ENCODE measurements at places on chromosomes 5 and 9. TPM values are rescaled to one million over a fixed set of nuclear protein-coding genes. Genes with fewer than 3 reads are reported as not detected.

- H3K27ac ChIP-seq, result no peak overlapping the region
- H3K36me3 ChIP-seq, result no peaks in the 10 kb centered on the region
- no peaks in the 10 kb centered on the region for H3K27me3 ChIP-seq
- no peak for DNase-seq
- no peaks in the 10 kb centered on the region for H3K4me1 ChIP-seq
Measured at GRCh38 chr5:57420801-57421200, 61.8 kb downstream of the ACTBL2 start.

DNA sequence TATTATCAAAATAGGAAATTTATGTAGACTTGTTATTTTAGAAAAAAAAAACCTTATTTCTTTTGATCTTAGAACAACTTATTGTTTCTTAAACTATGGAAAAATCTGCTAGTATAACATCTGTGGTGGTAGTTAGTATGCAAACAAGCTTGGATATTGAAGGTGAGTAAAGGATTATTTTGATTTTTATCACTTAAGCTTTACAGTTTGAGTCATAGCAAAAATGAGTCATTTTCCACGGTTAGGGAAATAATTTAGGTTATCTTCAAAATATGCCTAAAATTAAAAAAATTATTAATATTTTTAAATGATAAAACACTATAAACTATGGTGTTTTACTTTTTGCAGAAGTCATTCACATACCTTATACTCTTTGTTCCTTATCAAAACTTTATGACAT lies 107.2 kb upstream of the DHFR start:
- H3K36me3 ChIP-seq, result no peaks in the 10 kb centered on the region
- no peaks in the 10 kb centered on the region for H3K27me3 ChIP-seq
- no peak overlapping the region for H3K27ac ChIP-seq
- no peak overlapping the region for H3K4me3 ChIP-seq

DNA sequence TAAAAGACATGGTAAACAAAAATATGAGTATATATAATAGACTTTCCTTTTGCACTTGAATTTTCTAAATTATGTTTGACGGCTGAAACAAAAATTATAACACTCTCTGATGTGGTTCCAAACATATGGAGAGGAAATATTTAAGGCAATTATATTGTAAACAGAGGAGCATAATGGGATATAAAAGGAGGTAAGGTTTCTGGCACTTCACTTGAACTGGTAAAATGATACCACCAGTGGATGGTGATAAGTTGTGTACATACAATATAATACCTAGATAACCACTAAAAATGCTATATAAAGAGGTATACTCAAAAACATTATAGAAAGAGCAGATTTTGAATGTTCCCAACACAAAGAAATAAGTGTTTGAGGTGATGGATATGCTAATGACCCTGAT lies 192.9 kb upstream of the RAD23B start:
- H3K27me3 ChIP-seq, result no peaks in the 10 kb centered on the region
- no peaks in the 10 kb centered on the region for H3K36me3 ChIP-seq
- no peak for DNase-seq

The TMC1 gene
- not detected for total RNA-seq

GRCh38 chr5:126031989-126032716 lies 391.1 kb upstream of the GRAMD2B start:
- H3K4me1 ChIP-seq, result no peaks in the 10 kb centered on the region
- H3K27me3 ChIP-seq, result no peaks in the 10 kb centered on the region
- H3K27ac ChIP-seq, result no peak overlapping the region

DNA sequence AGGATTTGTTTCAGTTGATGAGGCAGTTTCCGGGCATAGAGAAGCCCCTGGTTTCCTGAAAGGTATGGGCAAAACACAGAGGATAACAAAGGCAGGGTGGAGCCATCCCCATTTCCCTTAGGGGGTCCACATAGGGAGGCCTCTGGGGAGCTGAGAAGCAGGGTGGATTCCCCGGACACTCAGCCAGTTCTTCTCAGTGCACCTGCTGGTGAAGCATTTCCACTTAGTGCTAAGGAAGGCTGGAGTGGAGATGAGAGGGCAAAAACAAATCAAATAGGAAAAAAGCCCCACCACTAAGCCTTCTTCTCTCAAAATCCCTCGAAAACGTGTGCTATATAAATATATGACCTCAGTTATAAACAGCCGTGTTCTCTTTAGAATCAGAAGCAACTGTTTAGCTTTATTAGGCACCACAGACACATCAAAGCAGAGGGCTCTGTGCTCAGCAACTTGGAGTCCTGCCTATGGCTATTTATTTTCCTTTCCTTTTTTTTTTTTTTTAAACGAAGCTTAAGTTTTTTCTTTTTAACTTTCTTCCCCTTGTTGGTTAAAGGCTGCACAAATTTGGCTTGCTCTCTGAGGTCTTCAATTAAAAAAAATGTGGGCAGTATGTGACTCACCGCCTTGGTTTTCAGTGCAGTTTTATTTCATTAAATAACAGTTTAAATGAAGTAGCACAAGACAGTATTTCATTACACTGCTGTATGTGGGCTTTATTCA lies 67.7 kb downstream of the PRDM6 start:
- peaks cover 12% of the 10 kb centered on the region for H3K4me1 ChIP-seq
- DNase-seq, result no peak
- H3K4me3 ChIP-seq, result no peak overlapping the region
- H3K27me3 ChIP-seq, result no peaks in the 10 kb centered on the region
- peak overlapping the region; percentile 17 for H3K27ac ChIP-seq

DNA sequence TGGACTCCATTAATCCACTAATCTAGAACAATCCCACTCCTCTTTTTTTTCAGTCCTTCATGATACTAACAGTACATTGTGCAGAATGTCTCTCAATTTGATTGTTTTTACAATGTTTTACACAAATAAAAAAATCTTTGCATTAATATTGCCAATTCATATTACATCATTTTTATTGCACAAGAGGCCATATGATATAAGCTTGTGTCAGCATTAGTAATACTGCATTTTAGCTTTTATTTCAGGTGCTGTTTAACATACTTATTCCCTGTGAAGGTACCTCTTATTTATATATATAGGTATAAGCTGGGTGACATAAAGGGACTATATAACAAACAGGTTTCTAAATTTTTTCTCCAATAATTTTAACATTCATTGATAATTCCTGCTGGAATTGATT lies 737.4 kb downstream of the DNAH5 start:
- no peak overlapping the region for H3K27ac ChIP-seq
- H3K27me3 ChIP-seq, result no peaks in the 10 kb centered on the region
- no peak overlapping the region for H3K4me3 ChIP-seq
- no peaks in the 10 kb centered on the region for H3K4me1 ChIP-seq
- H3K36me3 ChIP-seq, result no peaks in the 10 kb centered on the region
- DNase-seq, result no peak

DNA sequence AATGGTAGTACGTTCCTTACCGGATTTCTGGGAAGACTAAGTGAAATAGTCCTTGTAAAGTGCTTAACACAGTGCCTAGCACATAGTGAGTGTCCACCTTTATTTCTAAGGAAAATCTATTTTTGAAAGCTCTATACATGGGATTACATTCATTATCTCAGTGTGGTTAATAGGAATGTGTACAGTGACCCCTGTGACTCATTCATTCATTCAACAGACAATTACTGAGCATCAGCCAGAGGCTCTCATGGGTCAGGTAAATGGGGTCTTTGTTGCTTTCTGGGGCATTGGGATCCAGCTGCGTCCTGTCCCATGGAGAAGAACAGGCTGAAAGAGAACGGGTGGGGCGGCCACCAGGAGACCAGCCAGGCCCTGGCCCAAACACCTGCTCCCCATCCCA lies 226.2 kb upstream of the TBC1D2 start:
- no peaks in the 10 kb centered on the region for H3K27me3 ChIP-seq
- H3K4me1 ChIP-seq, result no peaks in the 10 kb centered on the region
- DNase-seq, result no peak
- no peak overlapping the region for H3K27ac ChIP-seq

DNA sequence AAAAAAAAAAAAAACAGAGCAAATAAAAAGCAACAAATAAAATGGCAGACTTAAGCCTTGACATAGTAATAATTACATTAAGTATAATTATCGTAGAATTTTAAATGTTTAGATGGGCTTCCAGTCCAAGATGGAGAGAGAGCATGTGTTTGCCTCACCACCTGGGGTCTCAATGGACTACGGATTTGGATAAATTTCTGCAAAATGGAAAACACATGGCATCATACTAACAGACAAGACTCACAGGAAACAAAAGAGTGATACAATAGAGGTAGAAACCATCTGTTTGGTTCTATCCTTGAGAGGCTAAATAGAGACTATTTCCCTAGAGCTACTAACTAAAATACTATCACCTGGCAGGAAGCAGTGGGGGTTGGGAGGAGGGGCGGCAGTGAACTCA lies 144.3 kb downstream of the MUSK start:
- no peak for DNase-seq
- no peak overlapping the region for H3K27ac ChIP-seq
- H3K36me3 ChIP-seq, result no peaks in the 10 kb centered on the region
- no peaks in the 10 kb centered on the region for H3K4me1 ChIP-seq
- no peak overlapping the region for H3K4me3 ChIP-seq

DNA sequence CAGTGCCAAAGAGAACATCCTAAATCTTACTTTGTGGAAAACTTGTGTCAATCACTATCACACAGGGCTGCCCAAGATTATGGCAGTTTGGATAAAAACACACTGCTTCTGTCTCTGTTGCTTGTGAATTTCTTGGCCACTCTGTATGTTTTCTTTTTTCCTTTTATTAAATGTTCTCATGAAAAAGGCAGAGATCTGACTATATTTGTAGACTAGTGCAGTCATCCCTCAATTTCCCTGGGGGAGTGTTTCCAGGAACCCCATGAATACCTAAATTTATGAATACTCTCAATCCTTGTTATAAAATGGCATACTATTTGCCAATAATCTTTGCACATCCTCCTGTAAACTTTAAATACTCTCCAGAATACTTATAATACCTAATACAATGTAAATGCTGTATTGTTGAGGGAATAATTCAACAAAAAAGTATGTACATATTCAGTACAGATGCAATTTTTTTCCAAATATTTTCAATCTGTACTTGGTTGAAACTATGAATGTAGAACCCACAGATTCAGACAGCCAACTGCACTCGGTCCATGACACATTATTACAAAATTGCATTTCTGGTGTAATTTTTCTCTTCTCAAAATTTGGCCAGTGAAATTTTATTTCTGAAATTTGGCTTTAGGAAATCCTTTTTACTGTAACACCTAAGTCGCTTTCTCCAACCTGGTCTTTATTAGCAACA lies 391.9 kb upstream of the PRR16 start:
- H3K4me3 ChIP-seq, result no peak overlapping the region
- H3K27me3 ChIP-seq, result no peaks in the 10 kb centered on the region
- H3K27ac ChIP-seq, result no peak overlapping the region
- H3K4me1 ChIP-seq, result no peaks in the 10 kb centered on the region
- no peaks in the 10 kb centered on the region for H3K36me3 ChIP-seq

DNA sequence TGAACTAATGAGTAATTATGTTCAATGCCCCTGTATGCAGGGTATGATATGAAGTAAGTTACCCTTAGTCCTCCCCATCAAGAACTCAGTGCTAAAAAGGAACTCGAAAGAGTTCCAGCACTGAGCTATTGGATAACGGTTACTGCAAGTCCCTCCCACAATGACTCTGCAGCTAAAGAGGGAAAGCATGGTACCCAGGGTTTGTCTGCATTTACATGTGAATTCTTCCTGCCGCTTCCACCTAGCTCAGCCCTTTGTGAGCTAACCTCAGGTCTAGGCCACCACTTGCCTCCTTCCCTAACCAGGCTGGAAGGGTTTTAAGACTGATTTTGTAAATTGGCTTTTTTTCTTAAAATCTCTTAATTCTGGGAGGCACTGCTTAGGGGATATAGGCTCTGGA lies 376.8 kb downstream of the EBF1 start:
- H3K4me3 ChIP-seq, result no peak overlapping the region
- no peak overlapping the region for H3K27ac ChIP-seq
- DNase-seq, result no peak
- peaks cover 5% of the 10 kb centered on the region for H3K4me1 ChIP-seq
- H3K36me3 ChIP-seq, result no peaks in the 10 kb centered on the region
- H3K27me3 ChIP-seq, result no peaks in the 10 kb centered on the region

The RETREG1 gene
- 22.8 TPM for total RNA-seq

DNA sequence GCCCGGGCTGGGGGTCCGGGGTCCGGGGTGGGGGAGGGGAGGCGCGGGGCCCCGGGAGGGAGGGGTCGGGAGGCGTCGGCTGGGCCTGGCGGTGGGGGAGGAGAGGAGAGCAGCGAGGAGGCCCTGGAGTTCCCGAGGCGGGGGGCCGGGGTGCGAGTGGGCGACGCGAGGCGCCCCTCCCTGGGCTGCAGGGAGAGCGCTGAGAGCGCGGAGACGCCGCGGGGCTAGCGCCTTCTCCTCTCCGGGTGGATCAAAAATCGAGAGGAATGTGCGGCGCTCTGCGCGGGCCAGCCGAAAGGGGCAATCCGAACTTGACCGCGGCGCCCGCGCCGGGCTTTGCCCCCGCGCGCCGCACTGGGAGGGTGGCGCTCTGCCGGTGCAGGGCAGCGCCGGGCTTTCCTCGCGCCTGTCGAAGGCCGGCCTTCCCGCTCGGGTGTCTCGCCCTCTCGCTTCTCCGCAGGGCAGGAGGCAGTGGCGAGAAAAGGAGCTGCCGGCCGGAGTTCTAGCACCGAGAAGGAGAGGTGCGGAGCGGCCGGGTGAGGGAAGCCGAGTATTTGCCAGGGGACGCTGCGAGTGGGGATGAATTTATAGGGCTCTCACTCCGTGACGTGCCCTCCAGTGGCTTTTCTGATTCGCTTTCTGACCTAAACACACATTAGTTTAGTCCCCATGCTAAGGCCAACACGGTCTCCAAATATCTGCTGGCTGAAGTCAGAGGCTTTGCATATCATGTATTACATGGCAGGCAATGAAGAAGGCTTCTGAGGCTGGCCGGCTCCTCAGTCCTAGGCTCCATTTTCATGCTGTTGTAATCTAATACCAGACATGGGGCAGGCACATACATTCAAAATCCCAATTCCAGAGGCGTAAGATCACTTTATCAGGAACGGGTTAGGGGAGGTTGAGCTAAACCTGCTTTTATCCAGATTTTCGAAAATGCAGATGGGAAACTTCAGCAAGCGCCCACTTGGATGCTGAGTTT lies 503 bp upstream of the GDNF start:
- peak overlapping the region; percentile 32 for H3K4me3 ChIP-seq
- no peak overlapping the region for H3K27ac ChIP-seq
- peak; percentile 61 for DNase-seq
- peaks cover 35% of the 10 kb centered on the region for H3K4me1 ChIP-seq

The IL9 gene
- total RNA-seq, result not detected

DNA sequence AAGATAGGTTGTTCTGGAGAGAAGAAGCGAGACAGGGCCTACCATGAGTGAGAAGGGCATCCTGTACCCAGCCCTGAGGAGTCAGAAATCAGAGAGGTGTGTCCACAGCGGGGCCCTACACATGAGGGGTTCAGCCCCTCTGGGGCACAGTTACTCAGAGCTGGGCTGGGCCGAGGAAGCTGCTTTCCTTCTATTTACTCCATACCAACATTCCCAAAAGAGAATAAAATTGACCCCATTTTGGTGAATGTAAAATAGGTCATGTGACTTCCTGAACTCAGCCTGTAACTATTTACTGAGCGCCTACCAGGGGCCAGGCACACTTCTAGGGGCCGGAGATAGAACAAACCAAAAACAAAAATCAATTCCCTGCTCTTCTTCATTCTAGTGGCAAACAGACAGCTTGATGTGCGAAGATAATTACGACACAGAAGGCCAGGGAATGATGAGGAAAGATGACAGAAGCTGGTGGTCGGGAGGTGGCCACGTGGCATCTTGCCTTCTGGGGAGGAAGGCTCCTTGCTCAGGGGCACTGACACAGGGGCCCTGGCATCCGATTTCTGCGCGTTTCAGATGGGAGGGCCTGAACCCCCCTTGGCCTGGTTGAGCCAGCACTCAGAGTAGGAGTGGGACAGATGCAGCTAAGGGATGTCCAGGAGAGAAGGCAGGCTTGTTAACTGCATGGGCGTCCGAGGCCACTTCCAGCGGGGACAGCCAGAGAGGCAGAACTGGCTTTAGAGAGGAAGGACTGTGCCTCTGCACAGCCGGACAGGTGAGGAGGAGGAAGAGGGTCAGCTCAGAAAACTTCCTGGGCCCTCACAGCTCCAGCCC lies 121.8 kb downstream of the NSG2 start:
- DNase-seq, result no peak
- H3K27ac ChIP-seq, result no peak overlapping the region

Data from upper lobe of right lung (tissue), 1 donor.